ENCODE measurements at places on chromosomes 7 and 10.
A peak's percentile ranks its signal among the peaks of the same experiment; 100 is the strongest.

DNA sequence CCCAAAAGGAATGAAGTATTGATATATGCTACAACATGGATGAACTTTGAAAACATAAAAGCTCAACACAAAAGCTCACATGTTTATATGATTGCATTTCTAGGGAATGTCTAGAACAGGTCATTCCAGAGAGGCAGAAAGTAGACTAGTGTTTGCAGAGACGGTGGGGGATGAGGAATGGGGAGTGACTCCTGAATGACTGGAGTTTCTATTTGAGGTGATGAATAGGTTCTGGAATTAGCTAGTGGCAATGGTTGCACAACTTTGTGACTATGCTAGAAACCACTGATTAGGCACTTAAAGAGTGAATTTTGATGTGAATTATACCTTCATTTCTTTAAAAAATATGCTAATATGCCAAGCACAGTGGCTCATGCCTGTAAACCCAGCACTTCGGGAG is 6.9 kb downstream of the KPNA7 start:
- DNase-seq, result no peak

DNA sequence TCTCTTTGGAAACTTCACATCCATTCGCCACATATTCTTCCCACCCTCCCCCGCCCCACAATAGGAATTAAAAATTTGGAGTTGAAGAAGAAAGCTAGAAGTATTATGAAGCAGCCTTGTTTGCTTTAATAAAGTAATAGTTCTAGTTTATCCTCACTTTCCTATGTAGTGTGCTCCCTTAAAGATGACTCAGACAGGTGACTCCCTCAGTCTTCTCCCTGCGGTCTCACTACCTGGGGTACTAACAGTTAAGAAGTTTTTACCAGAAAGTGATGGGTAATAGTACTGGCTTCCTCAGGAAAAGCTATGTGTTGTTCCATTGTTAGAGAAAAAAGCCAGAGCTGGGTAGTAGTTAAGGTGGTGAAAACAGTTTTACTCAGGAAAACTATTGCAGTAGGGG is 58.6 kb downstream of the CCNY start:
- no peak for DNase-seq

GRCh38 chr10:61634746-61635145 is 28.0 kb upstream of the CABCOCO1 start:
- no peak for DNase-seq

GRCh38 chr7:75916259-75916658 is 1.3 kb downstream of the POR start:
- DNase-seq, result peak; percentile 15

GRCh38 chr7:148230296-148230695 is 360.3 kb upstream of the C7orf33 start:
- DNase-seq, result no peak

- peak; percentile 4 for DNase-seq
Observed at GRCh38 chr10:29344073-29344820, 55.4 kb downstream of the LYZL1 start.

DNA sequence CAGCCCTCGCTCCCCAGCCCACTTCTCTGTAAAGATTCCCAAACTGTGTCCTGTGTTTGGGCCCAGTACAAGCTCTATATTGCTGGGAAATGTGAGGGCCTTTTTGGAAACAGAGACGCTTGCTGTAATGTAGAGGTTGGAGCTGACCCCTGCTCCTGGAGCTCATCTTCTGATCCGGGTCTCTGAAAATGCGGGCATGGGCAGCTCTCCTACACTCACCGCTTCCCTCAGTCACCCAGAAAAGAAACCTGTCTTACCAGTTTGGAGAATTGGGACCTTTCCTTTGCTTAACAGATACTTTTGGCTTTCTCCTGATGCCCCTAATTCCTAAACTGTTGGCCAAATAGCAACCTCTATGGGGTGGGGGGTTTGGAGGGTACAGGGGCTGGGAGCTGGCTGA is 18.2 kb downstream of the BAG3 start:
- no peak for DNase-seq

All from KBM-7 (cell line).